ENCODE measurements at places on chromosomes 3 and 15.

- DNase-seq = no peak
Observed at GRCh38 chr3:102057781-102058421, 208.6 kb downstream of the NFKBIZ start.

DNA sequence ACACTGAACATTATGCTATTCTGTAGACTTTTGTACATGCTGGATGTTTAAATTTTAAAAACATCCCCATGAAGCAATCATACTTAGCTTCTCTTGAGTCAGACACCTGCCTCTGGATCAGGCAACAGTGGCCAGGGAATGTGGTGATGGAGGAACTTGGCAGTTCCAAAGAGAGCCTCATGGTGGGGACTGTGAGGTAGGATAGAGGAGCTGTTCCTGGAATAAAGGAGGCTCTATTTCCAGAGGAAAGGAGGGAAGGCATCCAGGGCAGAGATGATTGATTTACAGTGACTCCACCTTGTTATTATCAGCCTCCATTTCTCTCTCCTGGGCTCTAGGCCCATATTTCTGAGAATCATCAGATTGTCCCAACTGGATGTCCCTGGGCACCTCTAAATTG, 35.0 kb upstream of the ABHD17C start:
- no peak for DNase-seq

- DNase-seq = no peak
Observed at GRCh38 chr3:50122661-50123391, 32.3 kb upstream of the SEMA3F start.

- DNase-seq = no peak
Observed at GRCh38 chr3:126337980-126338651, 19.1 kb downstream of the KLF15 start.

- DNase-seq = no peak
Observed at GRCh38 chr15:77984446-77984861, 93.1 kb downstream of the TBC1D2B start.

GRCh38 chr15:78177447-78177873, 28.3 kb downstream of the IDH3A start:
- peak; percentile 13 for DNase-seq

- no peak for DNase-seq
Observed at GRCh38 chr15:47296881-47297280, 420.4 kb upstream of the SEMA6D start.

DNA sequence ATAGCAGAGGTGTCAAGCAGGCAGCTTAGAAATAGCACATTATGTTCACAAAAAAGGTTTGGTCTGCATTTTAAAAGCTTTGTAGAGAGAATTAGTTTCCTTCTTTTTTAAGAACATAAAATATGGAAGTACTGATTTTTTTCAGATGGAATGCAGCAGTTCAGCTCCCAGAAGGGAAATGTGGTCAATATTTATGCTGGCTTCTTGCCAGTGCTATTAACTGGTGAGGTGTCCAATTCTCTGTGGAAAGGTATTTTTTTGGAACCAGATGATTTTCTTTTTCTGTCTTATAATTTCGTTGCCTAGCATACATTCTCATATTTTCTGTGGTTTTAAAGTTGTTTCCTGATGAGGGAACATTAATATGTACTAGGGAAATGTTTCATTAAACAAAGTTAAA, 211.4 kb upstream of the ZNF385D start:
- DNase-seq = no peak

- no peak for DNase-seq
Observed at GRCh38 chr3:55797775-55798174, 310.7 kb upstream of the WNT5A start.

DNA sequence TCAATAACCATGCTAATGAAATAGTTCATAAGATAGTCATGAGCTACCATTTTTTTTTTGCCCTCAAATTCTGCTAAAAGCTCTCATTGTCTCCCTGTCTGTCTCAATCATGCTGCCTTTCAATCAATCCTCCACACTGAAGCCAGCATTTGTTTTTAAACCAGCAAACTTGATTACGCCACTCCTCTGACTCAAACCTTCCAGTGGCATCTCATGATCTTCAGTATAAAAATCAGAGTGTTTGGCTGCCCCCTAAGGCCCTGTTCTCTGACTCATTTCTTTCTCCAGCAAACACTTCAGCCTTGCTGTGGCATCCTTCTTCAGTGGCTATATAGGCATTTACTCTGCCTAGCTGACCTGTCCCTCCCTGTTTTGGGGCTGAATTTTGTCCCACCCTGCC, 36.0 kb upstream of the EOMES start:
- DNase-seq = peak; percentile 10

- no peak for DNase-seq
Observed at GRCh38 chr3:38404286-38404685, 49.4 kb upstream of the ACVR2B start.

DNA sequence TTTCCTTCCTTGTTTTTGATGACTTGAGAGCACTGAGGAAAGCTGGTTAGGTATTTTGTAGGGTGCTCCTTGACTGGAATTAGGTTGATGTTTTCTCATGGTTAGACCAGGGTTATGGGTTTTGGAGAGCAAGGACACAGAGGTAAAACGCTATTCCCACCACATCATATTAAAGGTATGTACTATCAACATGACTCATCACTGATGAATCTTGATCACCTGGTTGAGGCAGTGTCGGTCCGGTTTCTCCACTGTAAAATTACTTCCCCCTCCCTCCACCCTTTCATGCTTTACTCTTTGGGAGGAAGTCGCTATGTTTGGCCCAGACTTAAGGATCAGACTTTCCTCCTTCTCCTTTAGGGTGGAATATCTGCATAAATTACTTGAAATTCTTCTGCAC, 201.6 kb downstream of the EDEM1 start:
- peak; percentile 80 for DNase-seq

DNA sequence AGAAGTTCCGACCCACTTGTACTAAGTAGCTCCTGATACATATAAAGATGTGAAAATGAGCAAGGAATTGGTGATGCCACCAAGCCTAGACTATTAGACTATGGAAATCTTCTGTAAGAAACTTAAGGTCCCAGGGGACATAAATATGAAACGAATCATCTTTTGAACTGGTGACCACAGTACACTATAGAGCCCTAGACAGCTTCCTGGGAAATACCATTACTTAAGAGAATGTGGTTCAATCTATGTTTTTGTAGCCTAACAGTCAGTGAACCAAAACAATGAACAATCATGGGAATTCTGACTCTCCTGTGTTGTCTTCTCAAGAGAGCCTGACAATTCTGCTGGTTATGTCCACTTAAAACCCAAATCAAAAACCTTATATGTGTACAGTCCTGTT, 191.6 kb downstream of the GREM1 start:
- no peak for DNase-seq

GRCh38 chr15:72198356-72199204, 993 bp upstream of the GRAMD2A start:
- no peak for DNase-seq

GRCh38 chr15:71337197-71337845, 222.1 kb downstream of the THSD4 start:
- peak; percentile 28 for DNase-seq
